IPS DF 6.9 (cell line): ENCODE measurements at places on chromosomes 2 and 18.

DNA sequence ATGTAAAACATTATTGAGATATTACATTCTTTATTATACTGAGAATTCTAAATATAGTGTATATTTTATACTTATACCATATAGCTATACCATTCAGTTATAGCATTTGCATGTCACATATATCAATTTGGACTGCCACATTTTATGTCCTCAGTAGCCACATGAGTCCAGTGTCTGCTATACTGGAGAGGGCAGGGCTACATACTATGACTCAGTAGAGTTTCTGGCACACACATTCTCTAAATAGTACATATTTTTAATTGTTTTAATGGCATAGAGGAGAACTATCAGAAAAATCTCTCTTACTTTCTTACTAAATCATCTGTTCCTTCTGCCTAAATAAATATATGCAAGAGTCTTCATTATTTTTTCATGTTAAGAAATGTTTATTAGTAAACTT is 55.4 kb upstream of the COL5A2 start:
- DNase-seq, result no peak

DNA sequence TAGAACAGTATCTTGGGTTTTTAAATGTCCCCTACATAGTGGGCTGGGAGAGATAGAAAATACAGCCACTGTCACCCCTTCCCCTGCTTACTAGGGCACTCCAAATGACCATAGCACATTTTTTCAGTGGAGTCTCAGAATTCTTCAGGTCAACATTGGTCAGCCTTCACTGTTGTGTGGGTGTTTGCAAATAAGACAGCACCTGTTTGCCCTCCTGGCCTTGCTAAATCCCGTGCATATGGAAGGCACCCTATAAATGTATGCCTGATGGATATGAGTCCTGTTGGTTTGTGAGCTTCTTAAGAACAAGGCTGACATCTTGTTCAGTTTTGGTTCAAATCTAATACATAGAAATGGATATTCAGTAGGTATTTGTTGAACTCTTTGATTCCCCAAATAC is 12.5 kb downstream of the ITGA6 start:
- DNase-seq, result no peak

DNA sequence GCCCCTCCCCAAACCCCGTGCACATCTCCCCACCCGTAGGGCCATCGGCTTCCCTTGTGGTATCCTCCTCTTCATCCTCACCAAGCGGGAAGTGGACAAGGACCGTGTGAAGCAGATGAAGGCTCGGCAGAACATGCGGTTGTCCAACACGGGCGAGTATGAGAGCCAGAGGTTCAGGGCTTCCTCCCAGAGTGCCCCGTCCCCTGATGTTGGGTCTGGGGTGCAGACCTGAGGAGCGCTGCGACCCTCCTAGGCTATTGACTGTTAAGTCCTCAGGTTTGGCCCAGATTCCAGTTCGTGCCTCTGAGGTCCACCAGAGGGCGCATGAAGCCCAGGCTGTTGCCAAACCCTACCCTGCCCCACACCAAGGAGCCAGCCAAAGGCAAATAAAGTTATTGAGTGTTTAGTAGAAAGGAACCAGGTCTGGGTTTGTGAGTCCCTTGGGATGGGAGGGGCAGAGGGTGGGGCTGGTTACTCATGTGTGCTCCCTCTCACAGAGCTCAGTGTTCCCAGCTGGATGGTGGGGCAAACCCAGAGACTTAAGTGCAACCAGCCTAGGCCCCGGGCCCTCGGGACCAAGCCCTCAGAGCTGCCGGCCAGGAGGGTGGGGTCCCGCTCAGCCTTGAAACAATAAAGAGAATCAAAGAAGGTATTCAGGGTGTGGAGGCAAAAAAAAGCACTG is 2.4 kb downstream of the PNKD start:
- DNase-seq, result no peak

DNA sequence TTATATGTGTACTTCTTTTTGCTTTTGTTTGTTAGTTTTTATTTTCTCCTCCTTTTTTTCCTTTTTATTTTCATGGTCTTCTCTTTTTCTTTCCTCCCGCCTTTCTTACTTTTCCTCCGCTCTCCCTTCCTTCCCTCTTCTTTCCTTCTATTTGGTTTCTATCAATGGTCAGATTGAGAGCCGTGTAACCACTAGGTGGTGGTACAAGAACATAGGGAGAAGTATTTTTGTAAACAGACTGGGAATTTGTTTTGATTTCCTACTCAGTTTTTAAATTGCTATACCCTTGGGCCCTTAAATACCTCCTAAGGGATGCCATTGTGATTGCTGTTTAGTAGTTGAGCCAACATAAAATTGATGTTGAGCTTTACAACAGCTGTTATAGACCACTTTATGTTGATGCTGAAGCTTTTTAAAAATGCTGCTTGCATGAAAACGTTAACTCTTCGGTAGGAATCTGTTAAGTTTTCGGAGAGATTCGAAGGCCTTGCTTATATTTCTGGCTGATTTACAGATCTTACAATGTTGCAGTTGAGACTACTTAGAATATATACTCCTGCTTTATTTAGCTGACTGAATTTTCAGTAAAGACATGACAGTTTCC is 124.2 kb downstream of the UBE2E3 start:
- DNase-seq, result peak; percentile 9

DNA sequence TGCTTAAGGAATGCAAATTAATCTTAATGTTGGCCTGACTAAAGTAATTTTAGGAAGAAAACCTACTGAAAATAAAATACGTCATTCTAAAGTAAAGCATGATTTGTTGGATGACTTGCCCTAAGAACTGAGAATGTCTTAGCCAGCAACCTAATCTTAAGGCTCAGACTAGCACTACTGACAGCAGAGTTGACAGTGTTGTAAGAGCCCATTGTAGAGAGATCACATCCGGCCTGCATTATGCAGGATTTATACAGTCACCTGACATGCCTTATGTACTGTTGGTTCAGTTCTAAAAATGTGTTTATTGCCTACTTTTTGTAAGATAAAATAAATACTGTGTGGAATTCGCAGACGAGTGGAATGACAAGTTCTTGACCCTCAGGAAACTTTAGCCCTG is 82.3 kb downstream of the TMEM185B start:
- no peak for DNase-seq

DNA sequence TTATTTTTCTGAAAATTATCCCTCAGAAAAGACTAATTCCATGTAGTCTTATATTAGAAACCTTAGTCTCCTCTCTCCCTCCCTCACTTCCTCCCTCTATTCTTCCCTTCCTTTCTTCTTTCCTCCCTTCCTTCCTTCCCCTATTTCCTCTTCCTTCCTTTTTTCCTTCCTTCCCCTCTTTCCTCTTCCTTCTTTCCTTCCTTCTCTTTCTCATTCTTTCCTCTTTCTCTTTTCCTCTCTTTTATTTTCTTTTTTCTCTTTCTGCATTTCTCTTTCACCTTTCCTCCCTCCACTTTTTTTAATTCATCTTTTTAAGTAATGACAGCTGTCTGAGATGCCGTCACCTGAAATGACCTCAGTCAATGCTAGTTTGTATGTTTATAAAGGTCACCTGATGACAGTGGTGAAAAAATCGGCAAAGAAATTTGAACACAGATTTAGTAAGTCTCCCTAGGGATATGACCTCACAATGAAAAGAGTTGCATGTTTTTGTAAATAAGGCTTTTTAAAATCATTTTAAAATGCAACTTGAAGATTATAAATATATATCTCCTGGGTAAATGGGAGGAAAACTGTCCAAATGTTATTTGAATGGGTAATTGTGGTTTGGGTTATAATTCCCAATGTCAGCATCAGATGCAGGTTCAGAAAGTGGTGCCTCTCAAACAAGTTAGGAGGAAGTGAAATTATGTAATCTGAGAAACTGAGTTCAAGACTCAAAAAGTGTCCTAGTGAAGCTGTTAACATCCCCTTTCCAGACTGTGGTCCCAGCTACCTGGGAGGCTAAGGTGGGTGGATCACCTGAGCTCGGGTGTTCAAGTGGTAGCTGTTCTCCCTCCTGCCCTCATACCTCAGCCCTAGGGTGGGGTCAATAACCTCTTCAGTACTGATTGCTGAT is 90.3 kb upstream of the ST3GAL5 start:
- no peak for DNase-seq

GRCh38 chr2:129717560-129718130 is 261.8 kb upstream of the RAB6C start:
- no peak for DNase-seq

DNA sequence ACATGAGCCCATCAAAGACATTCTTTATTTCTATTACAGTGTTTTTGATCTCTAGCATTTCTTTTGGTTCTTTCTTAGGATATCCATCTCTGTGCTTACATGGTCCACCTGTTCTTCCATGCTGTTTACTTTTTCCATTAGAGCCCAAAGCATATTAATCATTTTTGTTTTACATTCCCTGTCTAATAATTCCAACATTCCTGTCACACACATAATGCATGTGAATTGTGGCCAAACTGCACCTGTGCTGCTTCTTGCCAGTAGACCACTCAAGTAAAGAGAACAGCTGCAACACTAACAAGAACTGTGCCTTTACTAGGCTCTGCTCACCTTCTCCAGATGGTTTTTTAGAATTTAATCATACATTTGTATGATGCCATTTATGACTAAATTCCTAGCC is 103.0 kb downstream of the PTH2R start:
- no peak for DNase-seq

- DNase-seq, result no peak
These were observed 109.0 kb upstream of the STPG4 start for GRCh38 chr2:47264143-47264542.

- no peak for DNase-seq
These were observed 322.3 kb downstream of the MYCN start for GRCh38 chr2:16262526-16263178.

DNA sequence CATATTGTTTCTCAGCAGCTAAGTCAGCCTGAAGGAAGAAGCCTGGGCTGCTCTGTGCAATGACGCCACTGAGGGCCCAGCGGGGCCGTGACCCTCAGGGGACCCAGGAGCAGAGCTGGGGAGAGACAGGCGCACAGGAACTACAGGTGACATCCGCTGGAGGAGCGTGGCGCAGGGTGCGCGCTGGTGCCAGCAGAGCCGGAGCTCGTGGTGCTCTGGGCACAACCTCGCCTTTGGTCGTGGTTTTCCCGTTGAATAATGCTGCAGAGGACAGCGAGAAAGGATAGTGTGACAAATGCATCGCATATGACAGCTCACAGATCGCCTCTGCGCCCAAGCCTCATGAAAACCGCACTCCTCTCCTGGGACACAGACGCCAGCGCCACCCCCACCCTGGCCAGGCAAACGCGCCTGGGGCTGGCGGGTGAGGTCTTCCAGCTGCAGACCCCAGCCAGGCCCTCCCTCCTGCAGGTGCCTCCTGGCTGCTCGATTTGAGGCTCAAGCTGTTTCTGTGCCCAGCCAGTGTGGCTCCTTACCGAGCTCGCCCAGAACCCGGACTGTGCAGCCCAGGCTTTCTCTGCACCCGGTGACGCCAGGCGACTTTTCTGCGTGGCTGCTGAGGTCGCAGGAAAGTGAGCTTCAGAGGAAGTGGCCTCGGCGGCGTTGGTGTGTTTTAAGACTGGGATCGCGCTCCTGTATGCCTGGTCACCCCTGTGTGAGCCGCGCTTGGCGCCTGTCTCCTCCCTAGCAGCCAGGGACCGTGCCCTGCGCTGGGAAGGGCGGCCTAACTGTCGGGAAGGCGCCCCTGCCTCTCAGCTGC is 583.1 kb upstream of the HS6ST1 start:
- DNase-seq, result no peak

- no peak for DNase-seq
These were observed 350.9 kb upstream of the CDH20 start for GRCh38 chr18:60982329-60982695.
